ENCODE measurements at places on chromosomes 2 and 18.

GRCh38 chr2:158142568-158143332 lies 41.1 kb downstream of the UPP2 start:
- no peak for DNase-seq

DNA sequence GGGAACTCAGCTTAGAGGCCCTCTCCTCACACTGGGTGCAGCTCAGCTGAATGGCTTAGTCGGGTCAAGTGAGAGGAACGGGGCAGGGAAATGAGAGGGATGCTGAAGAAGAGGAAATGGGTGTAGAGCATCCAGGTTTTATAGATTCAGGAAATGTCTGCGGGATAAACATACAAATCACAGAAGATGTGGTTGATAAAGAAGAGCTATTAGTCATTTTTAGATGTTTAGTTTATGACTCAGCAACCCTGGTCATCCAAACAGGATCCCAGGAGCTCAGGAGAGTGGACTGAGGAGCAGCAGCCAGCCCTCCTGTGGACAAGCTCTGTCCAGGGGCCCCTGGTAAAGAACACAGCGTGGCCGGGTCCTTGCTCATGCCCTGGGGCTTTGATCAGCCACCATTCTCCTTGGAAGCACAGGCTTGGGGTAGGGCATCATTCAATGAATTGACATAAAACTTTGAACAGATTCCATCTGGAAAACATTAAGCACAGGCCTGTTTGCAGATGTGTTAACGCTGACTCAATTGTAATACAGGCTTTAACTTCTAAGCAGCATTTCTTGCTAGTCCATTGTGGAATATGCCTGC lies 83.0 kb downstream of the NPAS2 start:
- DNase-seq: no peak

DNA sequence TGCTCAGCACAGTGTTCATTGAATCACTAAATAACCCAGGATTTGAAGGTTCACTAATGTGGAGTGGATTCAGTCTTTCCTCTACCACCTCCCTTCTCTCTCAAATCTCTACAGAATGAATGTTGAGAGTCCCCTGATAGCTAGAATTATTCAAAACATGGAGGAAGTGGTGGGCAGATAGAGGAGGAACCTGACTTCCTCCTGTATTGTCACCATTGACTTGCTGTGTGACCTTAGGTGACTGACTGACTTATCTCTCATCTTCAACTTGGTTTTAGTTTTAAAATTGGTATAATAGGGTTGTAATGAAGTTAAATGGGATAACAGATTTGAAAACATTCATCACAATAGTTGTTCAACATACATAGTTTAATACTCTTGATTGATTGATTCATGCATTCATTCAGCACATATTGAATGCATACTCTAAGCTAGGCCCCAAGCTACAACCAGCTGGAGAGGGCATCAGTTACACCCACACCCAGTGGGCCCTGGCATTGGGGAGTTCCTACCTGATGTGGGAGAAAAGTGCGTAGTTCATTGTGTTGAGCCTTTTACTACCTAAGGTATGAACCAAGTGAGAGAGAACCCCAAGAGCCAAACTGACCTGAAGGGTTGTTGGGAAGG lies 96.0 kb downstream of the WDR7 start:
- no peak for DNase-seq

- DNase-seq: no peak
Measured at GRCh38 chr2:63124218-63124617, 73.6 kb downstream of the OTX1 start.

GRCh38 chr18:7021994-7022840 lies 95.4 kb downstream of the LAMA1 start:
- no peak for DNase-seq

GRCh38 chr18:6487968-6488367 lies 73.3 kb upstream of the L3MBTL4 start:
- DNase-seq: no peak

- no peak for DNase-seq
Measured at GRCh38 chr18:75127143-75128021, 81.6 kb downstream of the PTGR3 start.

DNA sequence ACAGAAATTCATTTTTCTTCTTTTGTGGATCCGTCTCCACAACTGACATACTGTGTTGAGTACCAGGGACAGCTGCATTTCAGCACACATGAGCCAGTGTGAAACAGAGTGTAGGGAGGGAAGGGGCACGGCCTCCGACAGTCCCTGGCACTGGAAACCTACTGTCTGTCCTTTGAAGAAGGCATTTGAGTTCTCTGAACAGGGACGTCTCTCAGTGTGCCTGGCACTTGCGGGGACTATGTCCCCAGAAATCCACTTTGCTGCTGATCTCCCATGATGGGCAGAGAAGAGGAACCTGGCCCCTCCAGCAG lies 48.1 kb downstream of the PLB1 start:
- no peak for DNase-seq

DNA sequence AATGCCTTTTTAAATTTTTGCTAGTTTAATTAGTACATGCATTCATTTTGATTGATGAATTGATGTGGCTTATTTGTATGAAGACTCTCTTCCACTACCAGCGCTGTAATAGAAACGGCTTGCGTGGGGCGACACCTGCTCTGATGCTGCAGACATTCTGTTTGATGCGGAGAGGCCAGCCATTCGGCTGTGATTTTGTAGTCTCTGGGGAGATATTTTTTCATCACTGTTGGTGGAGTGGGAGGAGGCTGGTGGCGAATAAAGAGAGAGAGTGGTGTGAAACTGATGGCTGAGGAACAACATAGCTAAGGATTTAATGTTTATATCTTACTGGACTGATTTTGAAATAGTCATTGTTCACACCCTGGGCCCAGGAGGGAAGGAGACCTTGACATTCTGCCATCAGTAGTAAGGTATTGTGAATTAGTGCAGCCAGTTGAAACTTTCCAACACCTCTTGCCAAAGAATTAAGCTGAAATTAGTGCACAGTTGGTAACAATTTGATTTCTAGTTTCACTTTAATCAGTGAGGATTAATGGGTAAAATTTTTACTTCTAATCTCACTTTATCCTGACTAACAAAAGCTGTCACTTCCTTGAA lies 224.1 kb downstream of the MTX2 start:
- no peak for DNase-seq

- DNase-seq: no peak
Measured at GRCh38 chr2:240326246-240326645, 109.2 kb upstream of the GPC1 start.

- no peak for DNase-seq
Measured at GRCh38 chr18:32439802-32440201, 30.9 kb downstream of the GAREM1 start.

- no peak for DNase-seq
Measured at GRCh38 chr2:156472686-156473085, 36.5 kb downstream of the GPD2 start.

- DNase-seq: no peak
Measured at GRCh38 chr2:100267751-100268150, 54.5 kb downstream of the LONRF2 start.

DNA sequence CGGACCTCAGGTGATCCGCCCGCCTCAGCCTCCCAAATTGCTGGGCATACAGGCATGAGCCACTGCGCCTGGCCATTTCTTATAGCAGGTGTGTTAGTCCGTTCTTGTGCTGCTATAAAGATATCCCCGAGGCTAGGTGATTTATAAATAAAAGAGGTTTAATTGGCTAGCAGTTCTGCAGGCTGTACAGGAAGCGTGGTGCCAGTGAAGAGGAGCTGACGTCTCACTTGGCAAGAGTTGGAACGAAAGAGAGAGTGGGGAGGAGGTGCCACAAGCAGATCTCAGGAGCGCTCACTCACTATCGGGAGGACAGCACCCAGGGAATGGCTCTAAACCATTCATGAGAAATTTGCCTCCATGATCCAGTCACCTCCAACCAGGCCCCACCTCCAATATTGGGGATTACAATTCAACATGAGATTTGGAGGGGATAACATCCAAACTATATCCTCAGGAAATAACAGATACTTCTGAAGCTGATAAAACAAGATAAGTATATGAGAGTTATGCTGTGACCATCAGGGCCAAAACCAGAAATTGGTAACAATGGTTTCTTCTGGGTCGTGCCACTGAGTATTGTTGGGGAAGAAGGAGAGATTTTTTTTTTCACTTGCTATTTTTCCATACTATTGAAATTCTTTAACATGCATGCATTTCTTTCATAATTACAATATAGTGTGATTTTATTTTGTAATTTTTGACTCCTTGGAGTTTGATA lies 7.4 kb upstream of the RMC1 start:
- DNase-seq: no peak

DNA sequence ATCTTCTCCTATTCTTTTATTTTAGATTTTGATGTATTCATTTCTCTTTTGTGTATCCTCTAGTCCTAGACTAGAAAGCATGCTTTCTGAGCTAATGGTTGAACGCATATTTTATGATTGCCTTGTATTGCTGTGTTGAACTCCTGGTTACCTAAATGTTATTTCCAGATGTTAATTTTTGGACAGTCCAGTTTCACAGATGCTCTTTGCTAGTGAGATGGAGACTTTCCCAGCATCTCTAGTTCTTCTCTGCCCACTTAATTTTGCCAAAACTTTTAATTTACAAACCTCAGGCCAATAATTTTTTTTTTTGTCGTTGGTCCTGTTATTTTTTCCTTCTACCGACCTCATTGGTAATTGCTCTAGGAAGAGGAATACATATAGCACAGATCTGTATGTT lies 153.2 kb downstream of the HAUS1 start:
- DNase-seq: no peak

- no peak for DNase-seq
Measured at GRCh38 chr2:47345590-47345924, 57.4 kb upstream of the MSH2 start.

- DNase-seq: no peak
Measured at GRCh38 chr2:160381425-160381951, 112.1 kb downstream of the RBMS1 start.

DNA sequence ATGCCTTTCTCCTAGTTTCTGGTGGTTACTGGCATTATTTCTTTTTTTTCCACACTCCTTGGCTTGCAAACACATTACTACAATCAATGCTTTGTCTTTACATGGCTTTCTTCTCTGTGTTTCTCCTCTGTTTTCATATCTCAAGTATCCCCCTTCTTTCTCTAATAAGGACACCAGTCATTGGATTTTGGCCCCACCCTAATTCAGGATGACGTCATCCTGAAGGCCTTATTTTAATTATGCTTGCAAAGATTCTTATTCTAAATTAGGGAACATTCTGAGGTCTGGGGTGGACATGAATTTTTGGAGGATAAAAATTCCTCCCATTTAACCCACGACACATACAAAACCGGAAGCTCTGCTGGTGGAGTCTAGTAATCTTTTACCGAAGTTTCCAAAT lies 1556.6 kb downstream of the DPP10 start:
- no peak for DNase-seq

DNA sequence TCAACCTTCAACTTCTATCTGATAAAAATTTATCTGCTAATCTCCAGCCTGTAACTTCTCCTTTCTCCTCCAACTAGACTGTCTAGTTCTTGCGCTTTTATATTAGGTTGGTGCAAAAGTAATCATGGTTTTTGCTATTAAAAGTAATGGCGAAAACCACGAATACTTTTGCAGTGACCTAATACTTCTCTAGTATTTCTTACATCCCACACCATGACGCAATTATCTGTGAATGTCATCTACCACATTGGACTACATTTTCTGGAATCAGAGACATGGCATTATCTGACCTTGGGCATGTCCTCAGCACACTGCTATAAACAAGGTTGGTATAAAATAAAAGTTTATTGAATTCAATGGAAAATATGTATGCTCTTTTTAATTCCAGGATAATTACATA lies 370.2 kb upstream of the LYPD1 start:
- no peak for DNase-seq

DNA sequence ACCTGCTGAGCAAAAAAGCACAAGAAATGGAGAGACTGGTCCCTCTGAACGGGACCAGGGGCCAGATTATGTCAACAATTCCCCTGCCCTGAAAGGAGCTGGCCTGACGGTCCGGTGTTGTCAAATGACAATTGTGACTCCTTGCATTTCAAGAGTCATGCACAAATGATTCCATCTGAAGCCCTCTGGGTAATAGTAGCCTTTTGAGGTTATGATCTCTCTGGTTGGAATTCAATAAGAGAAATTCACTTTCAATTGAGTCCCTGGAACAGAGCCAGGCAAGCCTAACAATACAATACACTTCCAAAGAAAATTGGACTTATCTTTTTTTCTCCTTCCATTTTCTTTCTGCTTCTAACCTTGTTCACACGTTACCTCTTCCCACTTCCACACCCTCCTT lies 116.9 kb downstream of the C1D start:
- DNase-seq: no peak
